NCI-H460 (cell line): ENCODE measurements at places on chromosomes 16 and 17.

DNA sequence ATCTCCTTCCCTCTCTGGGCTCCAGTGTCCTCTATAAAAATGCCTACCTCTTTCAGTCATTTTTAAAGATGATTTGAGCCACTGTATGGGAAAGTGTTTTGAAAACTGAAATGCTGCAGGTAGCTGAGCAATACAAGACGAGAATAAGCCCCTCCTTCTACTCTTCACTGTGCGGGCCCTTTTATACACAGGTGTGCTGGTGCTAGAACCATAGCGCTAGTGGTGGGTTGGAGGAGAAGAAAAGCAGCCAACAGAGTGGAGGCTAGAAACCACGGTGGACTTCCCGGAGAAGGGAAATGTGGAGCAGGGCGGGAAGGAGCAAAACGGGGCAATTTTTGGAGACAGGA is 58.2 kb upstream of the DLX4 start:
- no peak for DNase-seq

DNA sequence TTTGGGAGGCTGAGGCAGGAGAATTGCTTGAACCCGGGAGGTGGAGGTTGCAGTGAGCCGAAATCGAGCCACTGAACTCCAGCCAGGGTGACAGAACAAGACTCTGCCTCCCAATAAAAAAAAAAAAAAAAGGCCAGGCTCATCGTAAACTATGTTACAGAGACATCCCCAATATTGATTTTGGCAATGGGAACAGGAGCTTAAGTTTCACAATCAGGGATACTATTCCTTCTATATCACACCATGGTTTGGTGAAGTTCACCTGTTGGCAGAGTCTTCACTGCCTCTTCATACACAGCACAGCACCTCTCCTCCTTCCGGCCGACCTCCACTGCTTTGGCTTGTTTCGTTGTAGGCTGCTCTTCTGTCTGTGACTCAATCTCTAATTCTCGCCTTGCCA is 21.2 kb downstream of the UTP6 start:
- DNase-seq: no peak

GRCh38 chr17:53313746-53314145 is 509.0 kb upstream of the KIF2B start:
- no peak for DNase-seq

- no peak for DNase-seq
These were observed 176.3 kb downstream of the VPS53 start for GRCh38 chr17:538181-538973.

GRCh38 chr17:61451538-61452300 is 503 bp upstream of the TBX4 start:
- DNase-seq: no peak
